CD8-positive, alpha-beta memory T cell (primary cell): ENCODE measurements at places on chromosomes 11 and 22.

DNA sequence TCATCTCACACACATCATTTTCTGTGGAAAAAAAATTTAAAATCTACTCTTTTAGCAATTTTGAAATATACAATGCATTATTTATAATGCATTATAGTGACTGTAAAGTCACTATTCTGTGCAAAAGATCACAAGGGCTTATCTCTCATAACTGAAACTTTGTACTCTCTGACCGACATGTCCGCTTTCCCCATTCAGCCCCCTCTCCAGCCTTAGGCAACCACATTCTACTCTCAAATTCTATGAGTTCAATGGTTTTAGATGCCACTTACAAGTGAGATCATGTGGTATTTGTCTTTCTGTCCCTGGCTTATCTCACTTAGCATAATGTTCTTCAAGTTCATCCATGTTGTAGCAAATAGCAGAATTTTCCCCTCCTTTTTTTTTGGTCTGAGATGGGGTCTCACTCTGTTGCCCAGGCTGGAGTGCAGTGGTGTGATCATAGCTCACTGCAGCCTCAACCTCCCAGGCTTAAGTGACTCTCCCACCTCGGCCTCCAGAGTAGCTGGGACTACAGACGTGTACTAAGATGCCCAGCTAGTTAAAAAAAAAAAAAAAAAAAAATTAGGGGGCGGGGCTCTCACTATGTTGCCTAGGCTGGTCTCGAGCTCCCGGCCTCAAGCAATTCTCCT is 44.5 kb downstream of the SYN3 start:
- DNase-seq, result no peak
- no peaks in the 10 kb centered on the region for H3K27me3 ChIP-seq
- H3K36me3 ChIP-seq, result no peaks in the 10 kb centered on the region
- no peak overlapping the region for H3K27ac ChIP-seq

DNA sequence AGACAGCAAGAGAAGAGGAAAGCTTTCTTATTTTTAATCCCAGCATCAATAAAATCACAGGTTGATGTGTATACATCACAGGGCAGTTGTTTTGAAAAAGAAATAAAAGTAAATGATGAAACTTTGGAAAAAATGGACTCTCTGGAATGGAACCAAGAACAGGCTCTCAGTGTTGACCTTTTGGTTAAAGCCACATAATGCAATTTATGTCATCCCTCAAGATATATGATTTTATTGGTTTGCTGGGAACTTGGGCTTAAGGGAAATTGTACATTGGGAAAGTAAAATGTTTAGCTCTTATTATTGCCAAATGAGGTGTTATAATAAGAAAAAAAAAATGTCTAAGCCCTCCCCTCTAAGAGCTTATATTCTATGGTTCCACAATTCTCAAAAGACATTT is 139.8 kb upstream of the MTNR1B start:
- no peak overlapping the region for H3K4me3 ChIP-seq
- DNase-seq, result no peak
- H3K27ac ChIP-seq, result no peak overlapping the region
- no peaks in the 10 kb centered on the region for H3K27me3 ChIP-seq
- no peaks in the 10 kb centered on the region for H3K4me1 ChIP-seq

GRCh38 chr11:72218251-72218745 is 1.7 kb downstream of the FOLR2 start:
- no peaks in the 10 kb centered on the region for H3K27me3 ChIP-seq
- DNase-seq, result no peak
- H3K4me3 ChIP-seq, result no peak overlapping the region
- H3K4me1 ChIP-seq, result peaks cover 9% of the 10 kb centered on the region
- no peak overlapping the region for H3K27ac ChIP-seq

DNA sequence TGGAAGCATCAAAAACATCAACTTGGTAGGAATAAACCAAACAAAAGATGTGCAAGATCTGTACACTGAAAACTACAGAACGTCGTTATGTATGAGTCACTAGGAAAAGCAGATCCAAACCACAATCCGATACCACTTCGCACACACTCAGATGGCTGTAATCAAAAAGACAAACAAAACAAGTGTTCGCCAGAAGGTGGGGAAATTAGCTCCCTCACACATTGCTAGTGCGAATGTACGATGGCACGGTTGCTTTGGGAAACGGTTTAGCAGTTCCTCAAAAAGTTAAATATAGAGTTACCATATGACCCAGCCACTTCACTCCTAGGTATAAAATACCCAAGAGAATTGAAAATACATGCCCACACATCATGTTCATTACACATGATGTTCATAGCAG is 14.8 kb upstream of the CARD10 start:
- H3K27me3 ChIP-seq, result no peaks in the 10 kb centered on the region
- no peak overlapping the region for H3K4me3 ChIP-seq
- H3K27ac ChIP-seq, result no peak overlapping the region
- peaks cover 15% of the 10 kb centered on the region for H3K4me1 ChIP-seq

DNA sequence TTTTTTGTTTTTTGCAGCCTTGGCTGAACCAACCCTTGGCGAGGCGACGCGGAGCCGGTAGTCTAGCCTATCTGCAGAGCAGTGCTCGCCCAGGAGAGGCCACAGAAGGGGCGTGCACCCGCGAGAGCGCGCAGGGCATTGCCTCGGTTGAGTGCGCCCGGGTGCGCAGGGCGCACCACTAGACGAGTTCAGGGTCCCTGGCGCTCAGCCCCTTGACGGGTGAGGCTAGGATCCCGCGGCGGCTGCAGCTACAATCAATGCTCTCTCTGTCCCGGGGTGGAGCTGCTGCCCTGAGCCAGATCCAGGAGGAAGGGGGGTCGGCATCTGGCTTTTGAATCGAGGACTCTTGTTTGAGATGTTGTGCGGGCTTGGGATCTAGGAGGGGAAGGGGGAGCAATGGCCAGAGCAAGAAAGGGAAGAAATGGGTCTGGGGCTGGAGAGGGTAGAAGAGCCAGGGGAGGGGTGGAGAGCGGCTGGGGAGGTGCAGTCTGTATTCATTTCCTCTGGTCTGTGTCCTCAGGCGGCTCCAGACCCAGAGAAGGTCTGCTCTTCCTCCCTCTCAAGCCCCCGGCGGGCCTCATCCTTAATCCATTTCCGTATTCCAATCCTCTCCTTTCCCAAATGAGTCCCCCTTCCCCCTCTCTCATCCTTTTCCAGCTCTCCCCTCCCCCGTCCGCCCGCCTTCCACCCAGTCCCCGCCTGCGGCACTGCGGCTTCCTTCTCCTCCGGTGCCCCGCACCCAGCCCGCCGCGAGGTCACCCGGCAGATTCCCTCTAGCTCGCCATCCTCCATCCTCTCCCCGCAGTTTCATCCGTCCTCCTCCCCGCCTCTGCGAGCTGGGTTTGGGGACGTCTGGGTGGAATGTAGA is 797 bp downstream of the THY1 start:
- no peaks in the 10 kb centered on the region for H3K36me3 ChIP-seq
- H3K4me3 ChIP-seq, result no peak overlapping the region
- no peak overlapping the region for H3K27ac ChIP-seq
- peaks cover 47% of the 10 kb centered on the region for H3K27me3 ChIP-seq

DNA sequence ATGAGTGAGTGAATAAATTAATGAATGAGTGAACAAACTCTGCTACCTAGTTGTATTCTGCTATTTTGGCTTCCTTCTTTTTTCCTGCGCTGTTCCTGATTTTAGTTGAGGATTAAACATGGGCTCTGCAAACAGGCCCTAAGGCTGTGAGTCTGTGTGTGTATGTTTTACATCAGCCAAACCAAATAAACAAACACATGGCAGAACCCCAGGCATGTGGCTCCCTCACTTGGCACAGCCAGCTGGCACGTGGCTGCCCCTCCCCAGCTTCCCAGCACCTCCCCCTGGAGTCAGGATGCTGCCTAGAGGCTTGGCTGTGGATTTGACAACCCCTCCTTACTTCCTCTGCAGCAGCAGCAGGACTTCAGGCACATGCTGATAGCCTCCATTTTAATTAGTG is 593.2 kb downstream of the INSC start:
- no peak overlapping the region for H3K27ac ChIP-seq
- no peaks in the 10 kb centered on the region for H3K27me3 ChIP-seq
- H3K36me3 ChIP-seq, result no peaks in the 10 kb centered on the region
- H3K4me1 ChIP-seq, result no peaks in the 10 kb centered on the region
- H3K4me3 ChIP-seq, result no peak overlapping the region
